ENCODE measurements at places on chromosomes 1 and 21. TPM values are rescaled to one million over a fixed set of nuclear protein-coding genes. Genes with fewer than 3 reads are reported as not detected.

The SPATA1 gene
- total RNA-seq = 1.7 TPM

The C1orf115 gene
- total RNA-seq = 15.8 TPM

The ALX3 gene
- total RNA-seq = not detected

The SPRR1A gene
- not detected for total RNA-seq

The TRIM33 gene
- total RNA-seq = 29.7 TPM

The SUSD4 gene
- not detected for total RNA-seq

The NENF gene
- 23.0 TPM for total RNA-seq

The AQP10 gene
- total RNA-seq = not detected

The ELAPOR1 gene
- 1.1 TPM for total RNA-seq

The KRTAP20-2 gene
- total RNA-seq = not detected

The TMCC2 gene
- 2.1 TPM for total RNA-seq

The LIN28A gene
- not detected for total RNA-seq

The TMEM125 gene
- total RNA-seq = not detected

The BMP8A gene
- 0.44 TPM for total RNA-seq

The RXRG gene
- total RNA-seq = not detected

The TSPEAR gene
- not detected for total RNA-seq

The KCNJ6 gene
- not detected for total RNA-seq

The HLX gene
- total RNA-seq = 39.1 TPM

The SASS6 gene
- 6.5 TPM for total RNA-seq

The MNDA gene
- not detected for total RNA-seq

The PRRX1 gene
- total RNA-seq = not detected

The CD58 gene
- total RNA-seq = 12.3 TPM

The PTPRC gene
- total RNA-seq = not detected

The MRPS15 gene
- 106 TPM for total RNA-seq

The RAB7B gene
- total RNA-seq = not detected

The TLCD4 gene
- total RNA-seq = 0.51 TPM
